HuH-7.5 (cell line): ENCODE measurements at places on chromosomes 7 and 10.
A peak's percentile ranks its signal among the peaks of the same experiment; 100 is the strongest.

- no peak for DNase-seq
These were observed 69.0 kb downstream of the ZNF783 start for GRCh38 chr7:149330914-149331567.

GRCh38 chr10:17085011-17085725, 44.4 kb downstream of the CUBN start:
- no peak for DNase-seq

GRCh38 chr10:100347568-100348195, 649 bp downstream of the SCD start:
- DNase-seq, result no peak

- no peak for DNase-seq
These were observed 489.2 kb downstream of the MDFIC start for GRCh38 chr7:115410972-115411686.

DNA sequence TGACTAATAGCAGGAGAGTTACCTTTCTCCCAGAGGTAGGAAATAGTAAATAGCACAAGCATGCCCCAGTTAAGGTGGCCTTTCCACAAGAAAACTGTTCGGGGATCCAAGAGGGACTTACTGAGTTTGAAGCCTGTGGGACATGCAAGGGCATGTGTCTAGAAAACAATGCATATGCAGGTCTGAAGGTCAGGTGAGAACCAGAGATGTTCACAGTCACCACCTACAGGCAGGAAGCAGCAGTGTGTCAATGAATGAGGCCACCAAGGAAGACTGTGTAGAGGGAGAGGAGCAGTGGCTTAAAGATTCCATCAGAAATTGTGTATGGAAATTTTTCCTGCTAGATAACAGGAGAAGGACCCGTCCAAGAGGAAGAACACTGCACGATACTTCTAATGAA, 66.0 kb downstream of the CALD1 start:
- peak; percentile 42 for DNase-seq

DNA sequence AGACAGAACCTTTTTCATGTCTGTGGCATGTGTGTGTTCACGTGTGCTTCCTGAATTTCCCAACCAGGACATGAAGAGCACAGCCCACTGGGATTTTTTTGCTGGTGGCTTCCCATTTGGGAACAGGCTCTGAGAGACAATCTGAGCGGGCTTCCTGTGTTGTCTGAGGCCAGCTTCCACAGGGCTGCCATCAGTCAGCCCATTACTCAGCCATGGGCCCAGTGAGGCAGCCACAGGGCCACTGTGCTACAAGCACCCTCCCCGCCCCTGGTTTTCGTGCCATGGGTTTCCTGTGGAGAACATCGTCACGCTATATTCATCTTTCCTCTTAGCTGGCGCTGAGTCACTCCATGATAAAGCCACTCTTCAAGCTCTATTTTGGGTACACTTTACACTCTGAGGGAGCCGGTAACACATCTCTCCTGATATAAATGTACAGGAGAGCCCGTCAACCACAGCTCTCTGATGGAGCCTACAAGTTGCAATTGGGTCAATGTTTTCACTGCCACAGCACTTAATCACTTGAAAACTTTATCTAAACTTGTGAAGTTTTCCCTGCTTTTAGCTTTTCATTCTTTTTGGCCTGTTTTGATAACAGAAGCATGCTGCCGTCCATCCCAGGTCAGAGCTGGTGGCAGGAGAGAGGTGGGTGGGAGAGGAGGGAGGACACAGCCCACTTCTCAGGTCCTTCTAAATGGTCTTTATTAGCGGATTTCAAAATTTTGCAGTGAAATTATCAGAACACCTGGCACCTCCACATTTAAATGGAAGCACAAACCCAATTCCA, 96.9 kb downstream of the HIPK2 start:
- DNase-seq, result no peak

- no peak for DNase-seq
These were observed 56.0 kb downstream of the LGI1 start for GRCh38 chr10:93813507-93814465.

- peak; percentile 20 for DNase-seq
These were observed 433 bp upstream of the PLXNA4 start for GRCh38 chr7:132576721-132577085.

GRCh38 chr10:22713853-22714478, 412 bp downstream of the PIP4K2A start:
- DNase-seq, result peak; percentile 69
